ENCODE measurements at places on chromosomes 1 and 21. TPM values are rescaled to one million over a fixed set of nuclear protein-coding genes. Genes with fewer than 3 reads are reported as not detected.

F13B gene
- total RNA-seq, result not detected

KCNK1 gene
- 9.7 TPM for total RNA-seq

OR2AK2 gene
- total RNA-seq, result not detected

TRPM2 gene
- total RNA-seq, result 17.9 TPM

RGS8 gene
- total RNA-seq, result not detected

SPRR2A gene
- total RNA-seq, result not detected

LEFTY1 gene
- not detected for total RNA-seq

RHBDL2 gene
- total RNA-seq, result 0.32 TPM

GRCh38 chr1:156476501-156477298 is 23.9 kb downstream of the MEF2D start:
- DNase-seq, result no peak

- DNase-seq, result no peak
Observed at GRCh38 chr1:40825435-40825788, 36.8 kb downstream of the CITED4 start.

- no peak for DNase-seq
Observed at GRCh38 chr1:40692429-40692895, 958 bp downstream of the NFYC start.

DNA sequence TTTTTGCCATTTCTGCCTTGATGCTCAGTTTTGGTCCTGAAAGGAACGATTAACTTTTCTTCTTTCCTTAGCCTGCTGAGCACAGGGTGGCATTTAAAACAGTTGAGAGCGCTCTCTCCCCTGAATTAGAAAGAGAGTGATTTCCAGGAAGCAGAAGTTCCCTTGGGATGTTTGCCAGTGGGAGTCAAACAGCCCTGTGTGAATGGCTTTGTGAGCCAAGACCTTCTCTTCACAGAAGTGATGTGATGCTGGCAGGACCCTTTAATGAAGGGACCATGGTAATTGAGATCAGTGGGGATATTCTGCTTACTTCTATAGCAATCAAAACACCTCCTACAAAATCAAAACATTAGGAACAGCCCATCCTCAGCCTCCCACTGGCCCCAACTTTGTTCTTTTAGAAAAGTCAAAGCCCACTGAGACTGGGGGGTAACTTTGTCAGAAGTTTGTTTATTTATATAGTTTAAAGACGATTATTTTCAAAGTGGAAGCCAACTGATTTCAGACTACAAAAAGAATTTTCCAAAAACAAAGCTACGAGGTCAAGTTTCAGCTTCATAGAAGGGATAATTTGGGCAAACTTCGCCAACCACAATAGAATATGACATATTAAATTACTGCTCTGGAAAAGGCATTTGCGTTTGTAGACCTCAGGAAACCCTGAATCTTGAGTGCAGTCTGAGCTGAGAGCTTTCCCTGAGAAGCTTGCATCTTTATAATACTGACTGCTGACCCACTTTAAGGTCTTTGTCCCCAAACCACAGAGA is 122.7 kb downstream of the GABPA start:
- no peak for DNase-seq

DNA sequence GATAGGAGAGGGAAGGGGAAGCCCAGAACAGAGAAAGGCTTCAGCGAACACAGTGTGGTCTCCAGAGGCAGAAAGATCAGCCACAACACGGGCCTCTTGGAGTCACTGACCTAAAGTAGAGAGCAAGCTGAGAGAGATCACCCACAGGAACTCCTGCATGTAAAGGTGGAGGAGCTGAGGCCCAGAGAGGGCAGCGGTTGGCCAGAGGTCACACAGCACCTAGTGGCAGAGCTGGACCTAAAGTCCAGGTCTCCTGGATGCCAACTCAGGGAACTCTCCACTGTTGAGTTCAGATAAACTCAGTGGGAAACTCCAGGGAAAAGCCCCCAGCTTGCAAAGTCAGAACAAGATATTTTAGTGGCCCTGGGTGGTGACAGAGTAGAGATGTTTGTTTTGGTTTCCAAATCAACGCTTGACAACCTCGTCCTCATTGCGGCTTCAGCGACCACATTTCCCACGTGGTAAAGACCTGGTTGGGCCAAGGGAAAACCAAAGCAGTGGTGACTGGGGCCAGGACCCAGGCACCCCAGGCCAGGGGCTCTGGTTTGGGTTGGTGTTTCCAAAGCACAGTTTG is 4.6 kb downstream of the IFFO2 start:
- no peak for DNase-seq

- DNase-seq, result no peak
Observed at GRCh38 chr1:173276922-173277800, 70.0 kb upstream of the TNFSF4 start.

GRCh38 chr21:44078411-44078981 is 28.7 kb upstream of the PWP2 start:
- no peak for DNase-seq

DNA sequence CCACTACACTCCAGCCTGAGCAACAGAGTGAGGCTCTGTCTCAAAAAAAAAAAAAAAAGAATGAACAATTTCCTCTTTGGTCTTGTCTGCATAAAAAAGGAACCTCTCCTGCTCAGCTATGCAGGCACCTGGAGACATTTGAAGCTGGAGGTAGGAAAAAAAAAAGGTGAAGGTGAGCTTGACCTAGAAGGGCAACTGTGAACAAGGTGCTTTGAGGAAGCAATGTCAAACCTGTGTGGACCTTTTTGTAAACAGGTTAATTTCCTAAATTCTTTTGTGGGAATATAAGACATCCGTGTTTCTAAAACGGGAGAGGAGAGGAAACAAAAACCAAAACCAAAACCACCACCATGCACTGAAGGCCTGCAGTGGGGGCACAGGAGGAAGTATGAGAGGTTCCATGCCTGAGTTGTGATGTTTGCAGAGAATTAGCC is 77.5 kb downstream of the SLC45A1 start:
- no peak for DNase-seq

DNA sequence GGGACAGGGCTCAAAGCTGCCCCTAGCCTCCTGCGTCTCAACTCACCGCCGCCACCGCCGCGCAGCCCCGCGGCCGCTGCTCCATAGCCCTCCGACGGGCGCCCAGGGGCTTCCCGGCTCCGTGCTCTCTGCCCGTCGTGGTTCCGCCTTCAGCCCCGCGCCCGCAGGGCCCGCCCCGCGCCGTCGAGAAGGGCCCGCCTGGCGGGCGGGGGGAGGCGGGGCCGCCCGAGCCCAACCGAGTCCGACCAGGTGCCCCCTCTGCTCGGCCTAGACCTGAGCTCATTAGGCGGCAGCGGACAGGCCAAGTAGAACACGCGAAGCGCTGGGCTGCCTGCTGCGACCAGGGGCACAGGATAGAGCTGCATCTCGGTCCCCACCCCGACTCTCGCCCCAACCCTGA is at the start of gene TNFRSF25:
TNFRSF25 (minus strand) TSS at position 151 of the 400 bp plus-strand sequence; CDS start at position 85, 66 bp downstream.
- no peak for DNase-seq

DNA sequence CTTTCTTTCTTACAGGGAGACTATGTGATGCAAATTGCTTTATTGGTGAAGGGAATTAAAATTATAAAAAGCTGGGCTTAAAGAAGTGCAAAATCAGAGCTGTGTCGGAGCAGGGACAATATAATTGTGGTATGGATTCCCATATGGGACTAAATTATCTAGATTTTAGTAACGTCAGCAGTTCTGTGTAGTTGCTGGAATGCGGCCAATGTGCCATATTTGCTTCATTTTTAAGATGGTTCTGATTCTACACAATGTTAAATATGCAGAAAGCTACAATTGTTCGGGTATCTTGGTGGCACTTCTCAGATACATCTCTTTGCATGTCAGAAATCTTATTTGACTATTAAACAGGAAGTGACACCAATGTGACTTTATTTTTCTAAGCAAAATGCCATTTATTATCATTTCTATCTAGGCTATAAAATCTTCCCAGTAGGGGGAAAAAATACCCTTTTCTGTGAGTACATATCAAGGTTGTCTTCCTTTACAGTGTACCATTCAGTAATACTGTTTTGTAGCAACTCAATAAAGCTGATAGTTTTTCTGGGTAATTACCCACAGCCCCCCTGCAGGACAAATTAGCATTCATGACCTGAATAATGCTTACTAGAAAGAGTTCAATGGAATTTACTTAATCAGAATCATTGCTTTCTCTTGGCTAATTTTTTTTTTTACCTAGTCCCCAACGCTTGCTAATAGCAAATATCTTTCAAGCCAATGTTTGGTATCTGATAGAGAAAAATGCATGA is 288.3 kb upstream of the ADGRL2 start:
- DNase-seq, result no peak

DNA sequence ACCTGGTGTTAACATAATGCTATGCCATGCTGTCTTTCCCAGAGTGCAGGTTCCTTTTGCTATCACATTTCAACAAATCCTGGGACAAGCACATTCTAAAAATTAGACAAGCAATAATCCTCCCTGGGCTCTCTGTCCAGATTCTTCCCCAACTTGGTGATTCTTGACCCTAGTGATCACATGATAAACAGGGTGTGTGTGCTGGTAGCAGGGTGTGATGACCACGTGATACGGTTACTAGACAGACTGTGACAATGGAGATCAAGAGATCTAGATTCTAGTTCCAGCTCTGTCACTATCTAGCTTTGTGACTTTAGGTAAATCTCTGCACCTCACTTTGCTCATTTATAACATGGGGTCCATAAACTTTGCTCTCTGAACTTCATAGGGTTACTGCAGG is 61.9 kb upstream of the HSD17B7 start:
- DNase-seq, result no peak

Data from lower lobe of right lung (tissue), 2 donors.